ENCODE measurements at places on chromosomes 1 and 21.
A peak's percentile ranks its signal among the peaks of the same experiment; 100 is the strongest.

DNA sequence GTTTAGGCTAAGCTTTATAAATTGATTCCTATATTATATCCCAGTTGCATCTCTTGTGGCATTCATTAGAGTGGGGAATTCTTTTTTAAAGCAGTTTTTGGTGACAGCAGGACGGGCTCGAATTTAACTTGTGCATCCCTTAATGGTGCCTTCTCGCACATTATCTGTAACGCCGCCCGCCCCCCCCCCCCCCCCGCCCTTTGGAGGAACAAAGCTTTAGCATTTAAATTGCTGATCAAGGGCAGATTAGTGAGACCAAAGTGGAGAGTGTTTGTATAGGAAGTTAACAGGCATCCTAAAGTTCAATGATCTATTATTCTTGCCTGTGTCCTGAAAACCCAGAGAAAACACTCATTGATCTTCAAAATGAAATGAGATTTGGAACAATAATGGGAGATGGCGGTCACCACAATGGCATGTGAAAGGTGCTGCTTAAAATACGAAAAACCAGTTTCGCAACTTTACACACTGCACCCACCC, 2.2 kb downstream of the LMO4 start:
- DNase-seq = no peak

DNA sequence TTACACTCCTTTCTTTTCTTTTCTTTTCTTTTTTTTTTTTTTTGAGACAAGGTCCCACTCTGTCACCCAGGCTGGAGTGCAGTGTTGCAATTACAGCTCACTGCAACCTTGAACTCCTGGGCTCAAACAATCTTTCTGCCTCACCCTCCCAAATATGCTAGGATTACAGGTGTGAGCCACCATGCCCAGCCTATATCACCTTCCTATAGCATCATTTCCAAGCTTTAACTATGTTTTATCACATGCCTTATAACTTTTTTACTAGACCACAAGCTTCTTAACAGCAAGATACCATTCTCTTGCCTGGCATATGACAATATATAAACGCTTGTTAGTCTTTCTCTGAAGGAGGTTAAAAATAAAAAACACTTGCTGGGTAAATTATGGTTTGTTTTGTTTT, 55.3 kb upstream of the MUTYH start:
- DNase-seq = no peak

GRCh38 chr21:38315122-38315521, 58.3 kb downstream of the KCNJ15 start:
- DNase-seq = peak; percentile 55

- DNase-seq = no peak
Measured at GRCh38 chr1:6093071-6093470, 47.4 kb downstream of the KCNAB2 start.

DNA sequence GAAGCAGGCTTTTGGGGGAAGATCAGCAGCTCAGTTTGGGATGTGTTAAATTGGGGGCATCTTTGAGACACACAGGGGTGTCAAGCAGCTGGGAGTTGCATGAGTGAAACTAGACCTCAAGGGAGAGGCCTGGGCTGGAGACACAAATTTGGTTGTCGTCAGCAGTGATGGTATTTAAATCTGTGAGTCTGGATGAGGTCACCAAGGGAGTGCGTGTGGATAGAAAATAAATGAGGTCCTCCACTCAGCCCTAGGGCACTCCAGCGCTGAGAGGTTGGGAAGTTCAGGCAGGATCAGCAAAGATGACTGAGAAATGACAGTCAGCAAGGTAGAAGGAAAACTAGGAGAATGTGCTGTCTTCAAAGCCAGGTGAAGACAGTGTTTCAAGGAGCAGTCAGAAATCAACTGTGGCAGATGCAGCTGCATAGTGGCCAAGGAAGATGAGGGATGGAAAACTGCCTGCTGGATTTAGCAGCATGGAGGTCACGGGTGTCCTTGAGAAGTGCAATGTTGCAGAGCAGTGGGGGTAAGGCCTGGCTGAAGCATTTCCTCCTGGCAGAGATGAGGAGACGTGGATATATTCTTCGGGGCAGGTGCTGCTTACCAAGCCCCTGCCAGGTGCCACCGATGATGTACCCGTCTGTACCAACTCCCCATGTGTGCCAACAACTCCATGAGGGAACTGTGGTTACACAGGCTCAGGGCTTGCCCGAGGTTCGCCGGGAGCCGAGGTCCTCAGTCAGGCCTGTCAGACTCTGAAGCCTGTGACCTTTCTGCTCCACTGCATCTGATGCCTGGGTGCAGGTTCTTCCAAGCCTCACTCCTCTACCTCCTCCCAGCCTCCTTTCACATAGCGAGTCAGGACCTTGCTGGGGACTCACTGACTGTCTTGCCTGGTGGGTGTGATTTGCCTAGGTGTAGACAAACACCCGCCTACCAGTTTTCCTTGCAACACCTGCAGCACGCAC, 11.3 kb downstream of the MAP7D1 start:
- no peak for DNase-seq

DNA sequence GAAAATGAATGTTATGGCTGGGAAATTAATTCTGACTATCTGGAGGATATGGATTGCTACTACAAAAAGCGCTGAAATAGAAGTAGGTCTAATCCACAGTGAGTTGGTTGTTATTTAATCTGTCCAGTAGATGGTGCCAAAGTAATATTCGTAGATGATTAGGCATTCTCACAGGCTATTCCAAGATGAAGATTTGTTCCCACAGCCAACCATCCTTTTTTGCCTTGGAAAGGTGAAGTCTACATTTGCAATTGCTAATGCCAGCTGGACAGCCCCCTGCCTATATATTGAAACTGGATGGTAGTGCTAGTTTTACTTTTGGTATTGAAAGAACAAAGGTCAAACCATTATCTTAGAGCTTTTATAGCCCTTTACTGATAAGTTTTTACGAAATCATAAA, 43.8 kb downstream of the RBM11 start:
- no peak for DNase-seq

- DNase-seq = no peak
Measured at GRCh38 chr1:19809044-19809750, 5.9 kb downstream of the RNF186 start.

- DNase-seq = no peak
Measured at GRCh38 chr1:11455967-11456570, 22.9 kb upstream of the DISP3 start.

DNA sequence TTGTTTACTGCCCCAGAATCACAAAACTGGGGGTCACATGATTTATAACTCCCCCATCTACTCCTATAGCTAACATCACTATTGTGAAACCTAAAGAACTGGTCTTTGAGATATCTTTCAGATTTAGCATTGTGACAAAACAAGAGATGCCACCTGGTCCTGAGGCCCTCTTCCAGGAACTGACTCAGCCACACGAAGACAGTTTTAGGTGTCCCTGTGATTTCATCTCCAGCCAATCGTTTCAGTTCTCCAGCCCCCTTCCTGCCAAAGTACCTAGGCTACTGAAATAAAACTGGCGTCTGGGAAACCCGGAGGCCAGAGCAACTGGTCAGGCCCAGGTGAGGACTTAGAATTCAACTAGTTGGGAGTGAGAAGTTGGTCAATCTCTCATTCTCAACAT, 36.6 kb downstream of the TBX19 start:
- no peak for DNase-seq

DNA sequence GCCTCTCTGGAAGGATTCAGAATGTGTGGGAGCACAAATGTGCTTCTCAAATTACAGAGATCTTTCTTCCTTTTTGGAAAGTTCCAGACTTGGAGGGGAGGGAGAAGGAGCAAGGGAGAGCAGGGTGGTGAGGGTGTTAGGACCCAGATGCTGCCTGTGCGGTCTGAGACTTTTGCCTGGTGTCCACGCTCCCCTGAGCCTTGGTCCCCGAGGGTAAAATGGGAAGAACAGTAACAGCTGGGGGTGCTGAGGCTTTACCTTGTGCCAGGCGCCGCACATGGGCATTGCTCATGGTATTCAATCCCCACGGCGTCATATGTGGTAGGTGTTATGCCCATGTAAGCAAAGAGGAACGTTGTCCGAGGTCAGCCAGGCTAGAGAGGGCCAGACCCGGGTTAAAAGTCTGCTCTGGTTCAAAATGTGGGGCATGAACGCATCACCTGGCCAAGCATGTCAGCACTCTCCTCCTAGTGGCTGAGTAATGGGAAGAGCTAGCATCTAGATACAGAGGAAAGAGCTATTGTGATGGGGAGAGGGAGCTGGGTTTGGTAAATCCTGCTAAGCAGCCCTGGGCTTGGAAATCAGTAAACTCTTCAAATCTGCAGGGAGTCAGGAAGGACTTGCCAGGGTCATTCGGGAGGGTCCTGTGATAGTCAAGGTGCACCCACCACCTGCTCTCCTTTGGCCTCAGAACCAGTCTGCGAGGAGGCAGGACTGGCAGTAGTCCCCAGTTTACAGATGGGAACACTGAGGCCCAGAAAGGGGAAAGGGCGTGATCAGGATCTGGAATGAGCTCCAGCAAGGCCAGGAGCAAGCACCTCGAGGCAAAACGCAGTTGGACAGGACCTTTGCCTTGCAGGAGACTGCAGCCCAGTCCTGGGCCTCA, 4.5 kb upstream of the RUNX3 start:
- no peak for DNase-seq

DNA sequence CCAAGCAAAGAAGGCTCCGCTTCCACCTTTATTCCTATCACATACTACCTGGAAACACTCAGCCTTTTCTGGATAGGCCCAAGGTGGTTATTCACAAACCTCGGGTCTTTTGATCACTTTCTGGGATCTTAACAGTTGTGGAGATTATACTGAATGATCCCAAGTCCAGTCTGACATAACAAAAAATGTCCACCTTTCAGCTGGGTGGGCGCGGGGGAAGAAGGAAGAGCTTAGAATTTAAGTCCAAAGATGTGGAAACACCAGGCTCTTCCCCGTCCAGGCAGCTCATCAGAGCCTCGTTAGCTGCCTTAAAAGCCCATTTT, 338 bp upstream of the C1orf53 start:
- DNase-seq = no peak

All from thyroid gland (tissue), 4 donors.